ENCODE measurements at places on chromosomes 7 and 10.
A peak's percentile ranks its signal among the peaks of the same experiment; 100 is the strongest.

DNA sequence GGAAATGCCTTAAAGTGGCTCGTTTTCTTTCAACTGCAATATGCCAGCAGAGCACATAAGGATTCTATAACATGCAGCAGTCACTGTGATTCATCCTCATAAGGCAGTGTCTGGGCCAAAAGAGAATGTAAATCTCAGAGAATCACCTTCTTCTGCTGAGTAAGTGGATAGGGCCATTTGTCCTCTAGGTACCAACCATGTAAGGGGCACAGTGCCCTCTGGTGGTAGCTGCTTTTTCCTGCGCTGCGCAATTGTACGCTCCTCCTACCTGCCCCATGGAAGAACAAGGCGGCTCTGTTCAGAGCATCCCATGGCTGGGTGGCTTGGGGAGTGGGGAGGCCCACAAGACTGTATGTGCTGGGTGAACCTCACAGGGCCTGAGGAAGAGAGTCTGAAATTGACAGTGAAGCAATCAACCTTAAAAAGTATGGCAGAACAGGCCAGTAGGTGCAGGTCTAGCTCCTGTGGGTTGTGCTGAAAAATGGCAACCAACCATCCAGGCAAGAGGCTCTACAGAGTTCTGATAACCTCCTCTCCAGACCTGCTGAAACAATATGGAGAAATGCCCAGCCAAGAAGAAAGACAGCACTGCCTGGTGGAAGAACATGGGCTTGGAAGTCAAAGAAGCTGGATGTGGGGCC lies 78.6 kb upstream of the C10orf90 start:
- DNase-seq = peak; percentile 5

DNA sequence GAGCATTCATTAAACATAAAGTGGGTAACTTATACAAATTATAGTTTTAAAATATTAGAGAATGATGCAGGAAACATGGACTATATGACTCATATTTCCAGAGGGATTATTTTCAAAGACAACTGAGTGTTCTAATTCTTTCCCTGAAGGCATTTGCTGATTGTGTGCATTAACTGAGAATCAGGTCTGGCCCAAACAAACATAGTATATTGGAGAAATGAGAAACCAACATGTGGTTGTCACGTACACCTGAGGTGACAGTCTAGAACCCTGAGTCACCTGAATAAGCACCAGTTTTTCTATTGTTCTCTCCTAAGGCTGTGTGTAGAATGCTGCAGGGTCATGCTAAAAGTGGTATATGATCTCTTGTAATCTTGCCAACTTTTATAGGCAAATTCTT lies 1125.7 kb downstream of the XPNPEP1 start:
- DNase-seq = no peak

DNA sequence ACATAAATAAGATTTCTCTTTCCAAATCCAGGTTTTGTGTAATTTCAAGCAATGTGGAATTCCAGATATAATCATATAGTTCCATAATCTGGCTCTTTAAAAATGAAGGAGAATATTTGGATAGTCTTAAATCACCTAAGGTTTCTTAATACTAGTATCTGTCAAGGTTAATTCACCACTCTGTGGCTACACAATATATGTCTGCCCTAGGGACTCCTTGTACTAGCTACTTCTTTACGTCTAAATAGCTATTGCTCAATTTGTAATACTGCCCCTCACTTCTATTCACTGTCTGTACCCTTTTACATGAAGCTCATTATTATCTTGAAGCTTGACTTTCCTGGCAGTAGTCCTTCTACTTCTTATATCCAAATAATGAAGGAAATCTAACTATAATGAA lies 47.2 kb downstream of the CACNA2D1 start:
- no peak for DNase-seq

DNA sequence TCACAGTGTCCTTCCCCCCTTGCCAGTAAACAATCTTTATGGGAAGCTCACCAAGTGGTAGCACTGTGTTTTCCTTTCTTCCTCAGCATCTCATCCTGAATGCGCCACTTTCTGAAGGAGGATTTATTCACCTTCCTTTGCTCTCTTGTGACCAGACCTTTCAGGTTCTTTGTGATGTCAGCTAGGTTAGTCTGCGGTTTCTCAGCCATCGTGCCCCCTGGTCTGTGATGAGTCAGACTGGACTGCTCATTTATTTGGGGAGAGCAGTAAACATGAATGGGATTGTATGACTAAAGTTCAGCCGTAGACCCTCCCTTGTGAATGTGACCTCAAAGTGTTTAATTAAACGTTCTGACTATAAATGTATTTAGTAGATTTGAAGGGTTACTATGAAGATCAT lies 235.1 kb upstream of the CELF2 start:
- DNase-seq = no peak

- no peak for DNase-seq
Observed at GRCh38 chr10:57905861-57906260, 361.8 kb downstream of the IPMK start.

DNA sequence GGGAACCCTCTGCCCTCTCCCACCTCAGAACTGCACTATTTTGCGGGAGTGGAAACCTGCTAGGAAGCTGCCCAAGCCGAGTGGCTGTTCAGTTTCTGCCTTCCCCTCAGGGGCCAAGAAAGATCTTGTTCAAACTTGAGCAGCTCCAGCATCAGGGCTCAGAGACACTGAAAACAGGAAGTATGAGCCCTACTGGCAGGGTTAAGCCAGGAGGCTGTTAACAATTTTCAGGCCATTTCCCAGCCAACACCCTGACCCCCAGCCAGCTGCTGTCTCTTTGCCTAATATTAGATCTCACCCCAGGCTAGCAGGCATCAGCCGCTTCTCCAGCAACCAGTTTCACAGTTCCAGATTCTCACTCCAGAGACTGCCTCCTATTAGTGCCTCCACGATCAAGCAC lies 9.2 kb downstream of the PLAU start:
- peak; percentile 23 for DNase-seq

DNA sequence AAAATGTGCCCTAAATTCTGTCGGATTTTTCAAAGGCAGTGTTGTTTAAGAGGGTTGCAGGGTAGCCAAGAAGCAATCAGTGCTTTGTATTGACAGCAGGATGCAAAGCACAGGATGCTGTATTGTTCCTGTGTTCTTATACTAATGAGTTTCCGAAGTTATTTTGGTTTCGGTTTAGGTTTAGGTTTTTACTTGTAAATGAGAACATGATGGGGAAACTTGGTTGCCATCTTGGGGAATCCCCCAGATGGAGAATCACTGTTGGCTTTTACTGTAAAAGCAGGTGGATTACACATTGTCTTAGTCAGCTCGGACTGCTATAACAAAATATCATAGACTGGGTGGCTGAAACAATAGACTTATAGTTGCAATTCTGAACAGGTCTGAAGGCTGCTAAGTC lies 72.1 kb downstream of the INHBA start:
- no peak for DNase-seq

GRCh38 chr10:7337431-7338171 lies 73.2 kb downstream of the SFMBT2 start:
- DNase-seq = no peak

DNA sequence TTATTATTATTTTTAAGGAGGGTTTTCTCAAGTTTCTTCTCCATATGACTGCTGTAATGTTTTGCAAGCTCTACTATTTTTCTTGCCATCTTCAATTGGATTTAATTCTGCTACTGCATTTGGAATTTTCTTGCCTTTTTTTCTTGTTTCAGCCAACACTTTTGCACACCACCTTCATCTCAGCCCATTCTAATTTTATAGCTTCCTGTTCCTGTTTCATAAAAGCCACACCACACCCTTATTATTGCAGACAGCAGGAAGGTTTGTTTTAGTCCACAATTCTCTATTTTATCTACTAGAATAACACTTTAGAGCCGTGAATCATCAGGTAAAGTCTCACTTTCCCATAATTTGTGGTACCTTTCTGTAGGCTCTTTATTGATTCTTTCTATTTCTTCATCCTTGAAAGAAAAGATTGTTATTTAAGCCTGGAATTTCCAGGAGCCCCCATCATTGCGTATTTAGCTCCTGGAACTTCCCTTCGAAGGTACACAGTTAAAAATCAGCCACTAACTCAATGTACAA lies 209.3 kb upstream of the TBX20 start:
- DNase-seq = no peak

GRCh38 chr10:59098831-59099452 lies 77.5 kb upstream of the PHYHIPL start:
- no peak for DNase-seq

DNA sequence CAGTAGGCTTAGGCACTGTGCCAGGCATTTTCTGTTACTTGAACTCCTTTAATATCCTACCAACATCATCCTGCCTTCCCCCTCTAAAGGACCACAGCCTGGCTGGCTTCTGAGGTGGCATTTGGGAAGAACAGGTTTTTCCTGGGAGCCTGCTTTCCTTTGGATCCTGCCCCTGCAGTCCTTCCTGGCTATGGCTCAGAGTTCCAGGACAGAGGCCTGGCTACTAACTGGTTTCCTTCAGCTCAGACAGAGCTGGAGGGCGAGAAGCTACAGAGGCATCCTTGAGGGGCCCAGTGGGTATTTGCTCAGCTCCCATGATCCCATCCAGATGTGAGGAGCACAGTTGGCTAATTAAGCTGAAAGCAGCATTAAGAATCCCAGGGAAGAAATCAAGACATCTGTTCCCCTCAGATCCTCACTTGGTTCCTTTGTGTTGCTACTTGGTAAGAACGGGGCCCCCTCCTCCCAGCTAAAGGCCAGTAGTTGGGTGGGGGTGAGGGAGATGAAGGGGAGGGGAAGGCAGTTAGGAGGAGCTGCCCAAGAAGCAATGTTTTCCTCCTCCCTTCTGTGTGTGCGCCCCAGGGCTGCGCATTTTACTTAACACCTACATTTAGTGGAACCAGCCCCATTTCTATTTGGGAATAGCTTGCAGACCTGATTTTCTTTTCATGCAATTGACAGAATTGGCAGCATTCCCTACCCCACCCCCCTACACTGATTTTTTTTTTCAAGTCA lies 142.6 kb upstream of the SORCS3 start:
- no peak for DNase-seq

GRCh38 chr7:22174574-22174953 lies 182.4 kb downstream of the RAPGEF5 start:
- no peak for DNase-seq

- DNase-seq = no peak
Observed at GRCh38 chr7:33961948-33962347, 56.6 kb downstream of the BMPER start.

- no peak for DNase-seq
Observed at GRCh38 chr7:151256410-151257045, 8.0 kb upstream of the SMARCD3 start.

GRCh38 chr7:141133646-141134045 lies 59.8 kb downstream of the TMEM178B start:
- no peak for DNase-seq

Data from CD4-positive, alpha-beta T cell treated with Interleukin-6 at 100 ng/mL for 8 hours (primary cell).